ENCODE measurements at places on chromosomes 1 and 21. TPM values are rescaled to one million over a fixed set of nuclear protein-coding genes. Genes with fewer than 3 reads are reported as not detected.

The CDK18 gene
- 6.1 TPM for total RNA-seq

The PTGER3 gene
- total RNA-seq: 48.3 TPM

The LRRN2 gene
- 0.32 TPM for total RNA-seq

The GNB1 gene
- total RNA-seq: 159 TPM

The LCE1F gene
- total RNA-seq: 71.3 TPM

The COA7 gene
- total RNA-seq: 12.5 TPM

The ITLN1 gene
- total RNA-seq: not detected

The LIN28A gene
- not detected for total RNA-seq

The MR1 gene
- 11.9 TPM for total RNA-seq

The GJC2 gene
- 2.5 TPM for total RNA-seq

The LCA5L gene
- total RNA-seq: 0.72 TPM

The NR1I3 gene
- not detected for total RNA-seq

The FAM78B gene
- 0.72 TPM for total RNA-seq

The HENMT1 gene
- 2.3 TPM for total RNA-seq

The ACKR1 gene
- 117 TPM for total RNA-seq

The SHE gene
- total RNA-seq: 7.3 TPM

The TMEM240 gene
- total RNA-seq: 1.0 TPM

The CNIH3 gene
- 0.57 TPM for total RNA-seq

The CLCA4 gene
- total RNA-seq: 1.9 TPM

The CELA3A gene
- total RNA-seq: not detected

The VPS13D gene
- total RNA-seq: 94.4 TPM

The CSDE1 gene
- 688 TPM for total RNA-seq

The S100A2 gene
- 295 TPM for total RNA-seq

The ATP1A4 gene
- not detected for total RNA-seq

The INSRR gene
- total RNA-seq: not detected

The LENEP gene
- total RNA-seq: not detected

The OR6N1 gene
- total RNA-seq: not detected

The ITLN2 gene
- total RNA-seq: not detected

Measured in suprapubic skin (tissue), 4 donors.